PC-9 (cell line): ENCODE measurements at places on chromosomes 2 and 18.

- no peak for DNase-seq
These were observed 12.3 kb upstream of the DCTN1 start for GRCh38 chr2:74392449-74392743.

GRCh38 chr2:143640826-143641225, 511.6 kb downstream of the ARHGAP15 start:
- DNase-seq: no peak

- peak; percentile 33 for DNase-seq
These were observed 6.2 kb upstream of the TMEM87B start for GRCh38 chr2:112048887-112049286.

DNA sequence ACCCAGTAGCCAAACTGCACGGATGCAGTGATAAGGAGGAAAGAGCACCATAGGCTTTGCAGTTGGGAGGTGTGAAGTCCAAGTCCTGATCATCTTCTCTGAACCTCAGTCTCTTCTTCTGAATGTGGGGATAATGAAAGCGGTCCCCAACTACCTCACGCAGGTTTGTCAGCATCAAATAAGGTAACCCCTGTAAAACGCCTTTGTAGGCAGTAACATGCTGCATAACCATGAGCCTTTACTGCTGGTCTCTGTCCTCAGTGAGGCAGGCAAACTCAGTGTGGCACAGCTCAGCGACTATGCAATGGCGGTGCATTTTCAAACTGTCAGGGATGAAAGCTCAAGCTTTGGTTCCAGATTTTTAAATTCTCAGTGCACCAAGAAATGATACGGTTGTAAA, 46.1 kb downstream of the DNMT3A start:
- DNase-seq: peak; percentile 21

- peak; percentile 65 for DNase-seq
These were observed 631.5 kb downstream of the NYAP2 start for GRCh38 chr2:226030788-226031646.

- DNase-seq: no peak
These were observed 11.2 kb downstream of the NCK2 start for GRCh38 chr2:105755895-105756294.

- no peak for DNase-seq
These were observed 134.2 kb downstream of the SMAD7 start for GRCh38 chr18:48816554-48816953.

DNA sequence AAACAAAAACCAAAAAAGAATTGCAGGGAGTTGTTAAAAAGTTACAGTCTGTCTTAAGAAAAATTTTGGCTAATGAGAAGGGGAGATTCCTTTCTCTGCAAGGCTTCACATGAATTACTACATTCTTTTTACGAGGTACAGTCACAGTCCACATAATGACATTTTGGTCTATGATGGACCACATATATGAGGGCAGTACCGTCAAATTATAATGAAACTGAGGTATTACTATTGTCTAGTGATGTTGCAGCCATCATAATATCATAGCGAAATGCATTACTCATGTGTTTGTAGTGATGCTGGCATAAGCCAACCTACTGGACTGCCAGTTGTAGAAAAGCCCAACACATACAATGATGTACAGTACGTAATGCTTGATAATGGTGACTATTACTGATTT, 12.5 kb downstream of the SERPINB7 start:
- no peak for DNase-seq

DNA sequence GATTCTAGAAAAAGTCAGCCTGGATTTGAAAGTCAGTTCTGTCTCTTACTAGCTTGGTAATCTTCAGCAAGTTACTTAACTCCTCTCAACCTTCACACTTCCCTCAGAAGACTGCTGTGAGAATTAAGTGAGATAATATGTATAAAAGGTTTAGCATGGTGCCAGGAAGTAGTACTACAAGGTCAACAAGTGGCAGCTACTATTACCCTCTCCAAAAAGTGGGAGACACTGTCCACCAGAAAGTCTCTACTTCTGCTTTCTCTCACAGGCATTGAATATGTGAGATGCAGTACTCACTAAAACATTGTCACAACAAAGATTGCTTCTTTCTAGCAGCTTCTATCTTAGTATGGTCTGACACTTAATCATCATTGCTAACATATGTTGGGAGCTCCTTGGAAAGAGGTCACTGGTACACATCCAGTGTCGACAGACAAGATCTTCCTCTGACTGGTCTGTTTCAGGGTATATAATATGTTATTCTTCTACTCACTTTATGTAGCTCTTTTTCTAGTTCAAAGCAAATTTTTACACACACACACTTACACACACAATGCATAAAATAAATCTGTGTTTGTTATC, 47.9 kb downstream of the DOCK10 start:
- no peak for DNase-seq

GRCh38 chr2:151919786-151920185, 91.6 kb upstream of the ARL5A start:
- no peak for DNase-seq

GRCh38 chr2:205689820-205690219, 7.5 kb downstream of the NRP2 start:
- no peak for DNase-seq

- no peak for DNase-seq
These were observed 58.7 kb downstream of the PIGN start for GRCh38 chr18:62128157-62128556.
